Hepatocyte (in vitro differentiated cells): ENCODE measurements at places on chromosomes 11 and 22. TPM values are rescaled to one million over a fixed set of nuclear protein-coding genes. Genes with fewer than 3 reads are reported as not detected.

The OR52E8 gene
- not detected in 2 replicates for polyA plus RNA-seq

DNA sequence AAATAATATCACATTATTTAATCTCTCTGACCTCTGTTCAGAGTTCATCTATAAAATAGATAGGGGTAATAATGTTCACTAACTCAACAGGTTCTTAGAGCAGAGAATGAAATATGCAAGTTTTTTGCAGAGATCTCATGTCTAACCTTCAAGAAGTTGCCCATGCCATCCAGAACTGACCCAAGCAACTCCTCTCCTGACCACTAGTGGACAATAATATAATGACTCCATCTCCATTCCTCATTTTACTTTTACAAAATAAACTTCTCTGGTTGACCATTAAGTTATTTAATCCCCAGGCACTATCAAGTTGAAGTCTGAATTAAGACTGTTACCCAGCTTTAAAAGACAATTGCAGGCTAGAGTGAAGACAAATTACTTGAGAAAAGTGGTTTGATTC is 382.6 kb downstream of the KCNA4 start:
- DNase-seq: no peak

- DNase-seq: peak; percentile 70
Observed at GRCh38 chr11:61120706-61121191, 18.5 kb downstream of the CD5 start.

The FGF4 gene
- not detected in 2 replicates for polyA plus RNA-seq

The GP1BB gene
- polyA plus RNA-seq: 2.4 and 2.8 TPM in 2 replicates

The CRYBB1 gene
- 0.79 TPM in 1 of 2 replicates, not detected in the other for polyA plus RNA-seq

DNA sequence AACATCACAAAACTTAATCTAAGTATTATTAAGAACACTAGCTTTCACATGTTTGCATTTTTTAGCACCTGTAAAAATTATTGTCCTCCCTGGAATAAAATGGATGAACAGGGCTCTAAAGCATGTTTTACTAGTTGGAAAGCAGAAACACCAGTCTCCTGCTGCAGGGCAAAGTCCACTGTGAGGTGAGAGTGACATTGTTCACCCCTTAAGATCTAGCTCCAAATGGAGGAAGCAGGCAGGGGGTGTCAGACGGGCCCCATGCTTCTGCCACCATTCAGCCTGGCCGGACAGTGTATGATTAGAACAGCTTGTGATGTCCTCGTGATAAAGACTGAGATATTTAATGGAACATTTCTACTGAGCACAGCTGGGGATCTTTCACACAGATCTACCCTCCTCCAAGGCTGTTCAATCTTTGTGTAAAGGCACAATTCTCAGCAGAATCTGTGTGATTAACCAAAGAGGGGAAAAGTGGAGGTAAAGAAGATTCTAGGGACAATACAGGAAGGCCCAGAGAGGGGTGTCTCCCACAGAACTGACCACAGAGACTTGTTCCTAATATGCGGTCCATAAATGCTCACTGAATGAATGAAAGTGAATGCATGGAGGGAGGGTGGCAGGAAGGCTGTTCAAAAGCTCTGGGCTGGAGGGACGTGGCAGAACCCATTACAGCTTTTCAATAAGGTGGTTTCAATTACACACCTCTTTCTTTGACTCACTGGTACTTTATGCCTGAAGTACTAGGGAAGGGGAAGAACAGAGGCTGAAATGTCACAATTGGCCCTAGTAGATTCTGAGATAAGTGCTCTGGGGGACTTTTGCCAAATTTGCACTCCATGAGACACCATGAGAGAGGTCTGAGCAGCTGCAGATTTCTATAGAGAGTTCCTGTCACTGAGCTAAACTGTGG is 239.1 kb upstream of the ARHGAP20 start:
- peak; percentile 40 for DNase-seq

DNA sequence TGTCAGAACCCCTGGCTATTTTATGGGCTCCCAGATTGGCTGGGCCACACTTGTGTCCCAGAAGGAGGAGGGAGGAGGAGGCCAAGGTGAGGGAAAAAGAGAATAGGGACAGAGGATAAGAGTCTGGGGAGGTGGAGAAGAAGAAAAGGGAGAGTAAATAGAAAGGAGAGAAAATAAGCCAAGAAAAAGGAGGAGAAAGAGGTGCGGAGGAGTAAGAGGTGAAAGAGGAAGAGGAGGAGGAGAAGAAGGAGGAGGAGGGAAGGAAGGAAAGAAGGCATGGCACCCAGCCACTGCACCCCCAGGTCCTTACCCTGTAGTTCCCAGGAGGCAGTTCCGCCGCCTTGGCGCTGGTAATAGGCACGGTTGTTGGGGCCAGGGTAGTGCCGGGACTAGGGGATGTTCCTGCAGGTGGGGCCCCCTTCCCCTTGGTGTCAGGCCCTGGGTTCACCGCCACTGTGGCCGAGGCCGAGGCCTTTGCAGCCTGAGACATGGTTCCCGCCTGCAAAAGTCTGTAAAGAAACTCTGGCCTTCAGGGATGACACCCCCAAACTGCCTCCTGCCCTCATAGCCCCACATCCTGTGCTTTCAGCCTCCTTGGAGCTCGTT is 1.9 kb downstream of the CRYBB1 start:
- DNase-seq: no peak

- DNase-seq: no peak
Observed at GRCh38 chr11:128424271-128424711, 163.1 kb downstream of the ETS1 start.

DNA sequence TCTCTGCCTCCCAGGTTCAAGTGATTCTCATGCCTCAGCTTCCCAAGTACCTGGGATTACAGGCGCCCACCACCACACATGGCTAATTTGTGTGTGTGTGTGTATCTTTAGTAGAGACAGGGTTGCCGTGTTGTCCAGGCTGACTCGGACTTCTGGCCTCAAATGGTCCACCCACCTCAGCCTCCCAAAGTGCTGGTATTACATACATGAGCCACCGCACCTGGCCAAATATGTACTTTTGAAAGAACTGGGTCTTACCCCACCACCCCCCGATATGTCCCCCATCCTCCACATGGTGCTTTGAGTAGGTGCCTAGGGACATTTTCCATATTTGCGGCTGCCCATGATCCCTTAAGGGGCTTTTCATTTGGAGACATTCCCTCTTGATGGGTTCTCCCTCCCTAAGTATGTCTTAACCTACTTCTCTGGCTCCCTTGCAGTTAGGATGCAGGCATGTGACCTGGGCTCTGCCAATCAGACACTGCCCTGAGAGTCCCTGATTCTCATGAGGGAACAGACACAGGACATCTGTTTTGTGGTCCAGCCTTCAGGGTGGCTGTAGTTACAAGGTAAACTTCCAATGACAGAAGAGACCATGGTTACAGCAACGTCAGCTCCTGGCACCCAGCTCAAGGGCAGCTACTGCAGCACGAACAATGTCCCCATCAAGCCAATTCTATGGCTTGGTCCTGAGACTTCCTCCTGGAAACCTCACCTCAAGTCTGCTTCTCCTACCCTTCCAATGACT is 48.4 kb downstream of the CHST1 start:
- DNase-seq: no peak

GRCh38 chr22:27274770-27275449 is 526.6 kb downstream of the MN1 start:
- no peak for DNase-seq

The PNPLA5 gene
- polyA plus RNA-seq: 0.11 and 0.45 TPM in 2 replicates

DNA sequence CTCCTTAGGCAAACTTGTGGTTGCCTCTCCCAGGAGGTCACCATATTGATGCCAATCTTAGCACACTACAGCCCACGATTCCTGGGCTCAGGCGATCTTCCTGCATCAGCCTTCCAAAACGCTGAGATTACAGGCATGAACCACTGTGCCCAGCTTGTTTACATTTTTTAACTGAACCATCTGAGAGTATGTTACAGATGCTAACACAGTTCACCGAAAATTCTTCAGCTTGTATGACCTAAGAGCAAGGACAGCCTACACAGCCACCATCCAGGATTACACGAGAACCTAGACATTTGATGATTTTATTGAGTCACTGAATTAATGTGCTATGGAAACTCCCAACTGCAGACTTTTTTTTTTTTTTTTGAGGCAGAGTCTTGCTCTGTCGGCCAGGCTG is 5.8 kb upstream of the LGALS1 start:
- no peak for DNase-seq

The MPPED1 gene
- 0.19 and 0.30 TPM in 2 replicates for polyA plus RNA-seq

DNA sequence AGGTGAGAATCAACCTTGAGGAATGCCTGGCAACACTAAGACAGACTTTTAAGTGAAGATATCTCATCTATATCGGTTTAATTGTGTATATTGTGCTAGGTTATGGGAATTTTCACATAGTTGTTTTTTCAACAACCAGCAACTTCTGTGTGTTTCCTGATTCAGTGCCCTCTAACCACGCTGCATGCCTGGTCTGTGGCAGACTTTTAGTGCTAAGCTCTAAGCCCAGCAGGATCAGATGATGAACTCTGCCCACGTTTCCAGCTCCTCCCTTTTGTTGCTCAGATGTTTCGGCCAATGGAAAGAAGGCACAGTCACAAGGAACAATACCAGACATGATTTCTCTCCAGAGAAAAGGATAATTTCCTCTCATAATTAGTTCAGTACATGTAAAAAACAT is 1.4 kb upstream of the VWA5A start:
- peak; percentile 50 for DNase-seq

- no peak for DNase-seq
Observed at GRCh38 chr11:124633355-124633754, 10.7 kb downstream of the TBRG1 start.

GRCh38 chr11:129576652-129577051 is 201.0 kb downstream of the BARX2 start:
- DNase-seq: no peak

GRCh38 chr11:65899356-65900124 is 648 bp downstream of the FOSL1 start:
- peak; percentile 84 for DNase-seq

The B3GAT3 gene
- polyA plus RNA-seq: 59.6 and 61.4 TPM in 2 replicates

The KRTAP5-9 gene
- polyA plus RNA-seq: 0.13 TPM in 1 of 2 replicates, not detected in the other

GRCh38 chr22:26853495-26853894 is 196.1 kb downstream of the MIAT start:
- no peak for DNase-seq

The SCGB1A1 gene
- polyA plus RNA-seq: not detected in 2 replicates

The MDK gene
- 1,225 and 1,549 TPM in 2 replicates for polyA plus RNA-seq

The KBTBD3 gene
- polyA plus RNA-seq: 5.6 and 8.7 TPM in 2 replicates

The ZBED5 gene
- 29.3 and 30.5 TPM in 2 replicates for polyA plus RNA-seq

DNA sequence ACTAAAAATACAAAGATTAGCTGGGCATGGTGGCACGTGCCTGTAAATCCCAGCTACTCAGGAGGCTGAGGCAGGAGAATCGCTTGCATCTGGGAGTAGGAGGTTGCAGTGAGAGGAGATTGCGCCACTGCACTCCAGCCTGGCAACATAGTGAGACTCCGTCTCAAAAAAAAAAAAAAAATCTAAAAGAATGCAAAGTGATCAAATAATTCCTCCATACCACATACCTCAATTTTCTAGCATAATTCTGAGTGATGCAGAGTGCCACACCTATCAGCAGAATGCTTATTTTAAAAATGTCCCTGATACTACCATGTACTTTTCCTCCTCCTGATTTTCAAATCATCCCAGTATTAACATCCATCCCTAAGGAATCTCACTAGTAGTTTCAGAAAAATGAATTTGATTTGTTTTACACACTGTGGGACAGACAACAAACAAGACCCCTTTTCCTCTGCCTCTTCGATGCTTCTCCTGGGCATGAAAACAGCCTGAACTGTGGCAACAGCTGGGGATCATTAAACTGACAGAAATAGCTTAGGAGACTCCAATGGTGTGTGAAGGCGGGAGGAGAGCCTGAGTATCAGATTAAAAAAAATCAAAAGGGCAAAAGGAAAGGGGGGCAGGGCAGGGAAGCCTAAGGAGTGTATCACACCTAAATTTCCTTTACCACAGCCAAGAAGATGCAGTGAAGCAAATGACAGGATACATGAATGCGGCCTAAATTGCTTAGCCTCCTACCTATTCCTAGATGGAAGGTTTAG is 114.7 kb downstream of the SGSM3 start:
- no peak for DNase-seq

DNA sequence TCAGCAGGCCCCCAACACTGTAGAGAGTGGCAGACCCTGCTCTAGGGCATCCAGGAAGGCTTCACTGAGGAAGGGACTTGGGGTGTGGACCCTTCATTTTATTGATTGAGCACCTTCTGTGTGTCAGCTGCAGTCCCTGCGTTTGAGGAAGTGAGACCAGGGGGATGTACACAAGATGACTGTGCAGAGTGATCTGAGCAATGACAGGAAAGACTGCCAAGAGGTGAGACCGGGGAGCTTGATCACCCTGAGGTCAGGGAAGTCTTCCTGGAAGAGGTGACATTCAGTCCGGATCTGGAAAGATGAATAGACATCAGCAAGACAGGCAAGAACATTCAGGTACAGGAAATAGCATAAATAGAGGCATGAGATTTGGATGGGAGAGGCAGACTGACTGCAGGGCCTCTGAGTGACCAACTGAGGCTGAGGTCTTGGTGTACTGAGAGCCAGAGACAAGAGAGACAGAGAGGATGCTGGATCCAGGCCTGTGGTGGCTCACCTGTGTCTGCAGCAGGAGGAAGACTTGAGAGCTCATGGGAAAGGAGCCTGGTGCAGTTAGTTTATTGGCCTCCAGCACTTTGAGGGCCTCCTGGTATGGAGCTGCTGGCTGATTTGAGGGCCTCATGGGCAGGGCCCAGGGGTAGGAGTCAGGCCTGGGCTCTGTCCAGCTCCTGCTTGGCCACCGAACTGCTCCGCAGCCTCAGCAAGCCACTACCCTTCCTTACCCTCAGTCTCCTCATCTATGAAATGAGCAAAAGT is 5.2 kb downstream of the DGAT2 start:
- no peak for DNase-seq
